ENCODE measurements at places on chromosomes 4 and X.
A peak's percentile ranks its signal among the peaks of the same experiment; 100 is the strongest.

- DNase-seq, result no peak
Observed at GRCh38 chr4:105198541-105198940, 51.9 kb downstream of the TET2 start.

GRCh38 chrX:626745-627509 is 3.7 kb upstream of the SHOX start:
- DNase-seq, result no peak

DNA sequence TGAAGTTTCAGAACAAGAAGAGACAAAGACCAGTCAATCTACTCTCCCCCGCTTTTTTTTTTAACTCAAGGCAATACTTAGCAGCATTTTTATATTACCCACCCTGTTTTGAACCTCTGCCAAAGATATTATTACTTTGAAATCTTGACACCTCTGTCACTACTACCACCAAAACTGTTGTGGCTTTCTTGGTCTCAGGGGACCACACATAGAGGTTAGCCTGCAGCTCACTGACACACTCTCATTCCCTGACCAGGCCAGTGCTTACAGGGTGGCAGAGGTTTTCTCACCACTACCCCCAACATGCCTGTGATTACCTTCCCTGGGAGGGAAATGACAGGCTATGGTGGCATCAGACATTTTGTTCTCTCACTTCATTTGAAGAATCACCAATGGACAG is 137.4 kb upstream of the STIM2 start:
- DNase-seq, result peak; percentile 43

GRCh38 chr4:1794809-1795298 is 1.8 kb downstream of the FGFR3 start:
- DNase-seq, result peak; percentile 6

DNA sequence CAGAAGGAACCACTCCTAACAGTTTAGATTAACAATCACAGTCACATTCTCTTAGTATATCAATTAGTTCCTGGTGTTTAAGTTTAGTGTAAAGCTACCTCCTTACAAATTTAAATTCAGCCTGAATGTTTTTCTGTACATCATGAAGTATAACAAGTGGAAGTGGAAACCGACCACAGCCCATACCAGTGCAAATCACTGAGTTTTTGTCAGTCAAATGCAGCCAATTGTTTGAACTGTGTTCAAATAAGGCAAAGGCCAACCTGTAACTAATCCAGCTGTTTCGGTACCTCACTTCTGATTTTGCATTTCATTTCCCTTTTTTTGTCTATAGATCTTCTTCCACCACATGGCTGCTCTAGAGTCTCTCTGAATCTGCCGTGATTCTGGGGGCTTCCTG is 1215.3 kb downstream of the PCDH18 start:
- DNase-seq, result no peak

DNA sequence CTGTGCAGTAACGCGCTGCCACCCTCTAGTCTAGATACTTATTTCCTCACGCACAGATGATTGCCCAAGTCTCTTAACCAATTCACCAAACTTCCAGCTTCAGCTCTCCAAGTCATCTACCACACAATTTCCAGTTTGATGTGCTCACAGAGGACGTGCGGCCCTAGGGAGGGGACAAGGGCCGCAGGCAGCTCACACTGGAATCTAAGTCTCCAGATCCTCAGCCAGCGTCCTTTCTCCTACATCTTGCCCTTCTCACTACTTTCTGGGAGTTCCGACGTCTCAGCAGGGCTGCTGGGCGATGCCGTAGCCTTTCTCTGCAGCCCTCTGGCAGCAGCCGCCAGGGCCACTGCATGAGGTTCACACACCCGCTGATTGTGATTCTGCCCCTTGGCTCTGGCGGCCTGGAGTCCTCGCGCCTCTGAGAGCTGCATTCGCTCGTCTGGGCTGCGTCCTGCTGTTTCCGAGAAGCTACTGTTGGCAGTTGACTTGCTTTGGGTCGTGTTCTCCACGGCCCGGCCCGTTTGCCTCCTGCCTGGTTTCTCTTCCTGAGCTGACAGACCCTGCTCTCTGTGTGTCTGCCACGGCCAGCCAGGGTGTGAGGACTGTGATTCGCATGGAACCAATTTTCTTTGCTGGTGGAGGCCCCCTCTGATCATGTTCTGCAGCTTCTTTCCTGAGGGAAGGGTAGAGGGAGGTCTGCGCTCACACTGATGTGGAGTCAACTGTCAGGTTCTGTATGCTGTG is 14.1 kb upstream of the TMEM131L start:
- no peak for DNase-seq

- DNase-seq, result no peak
Observed at GRCh38 chr4:87322754-87323153, at the start of gene HSD17B13. HSD17B13 (minus strand) TSS chr4:87322882; CDS start chr4:87322841, 41 bp downstream.

- DNase-seq, result no peak
Observed at GRCh38 chr4:83758285-83758684, 222.4 kb downstream of the GPAT3 start.

GRCh38 chr4:19030048-19030447 is 1008.5 kb upstream of the LCORL start:
- DNase-seq, result no peak

DNA sequence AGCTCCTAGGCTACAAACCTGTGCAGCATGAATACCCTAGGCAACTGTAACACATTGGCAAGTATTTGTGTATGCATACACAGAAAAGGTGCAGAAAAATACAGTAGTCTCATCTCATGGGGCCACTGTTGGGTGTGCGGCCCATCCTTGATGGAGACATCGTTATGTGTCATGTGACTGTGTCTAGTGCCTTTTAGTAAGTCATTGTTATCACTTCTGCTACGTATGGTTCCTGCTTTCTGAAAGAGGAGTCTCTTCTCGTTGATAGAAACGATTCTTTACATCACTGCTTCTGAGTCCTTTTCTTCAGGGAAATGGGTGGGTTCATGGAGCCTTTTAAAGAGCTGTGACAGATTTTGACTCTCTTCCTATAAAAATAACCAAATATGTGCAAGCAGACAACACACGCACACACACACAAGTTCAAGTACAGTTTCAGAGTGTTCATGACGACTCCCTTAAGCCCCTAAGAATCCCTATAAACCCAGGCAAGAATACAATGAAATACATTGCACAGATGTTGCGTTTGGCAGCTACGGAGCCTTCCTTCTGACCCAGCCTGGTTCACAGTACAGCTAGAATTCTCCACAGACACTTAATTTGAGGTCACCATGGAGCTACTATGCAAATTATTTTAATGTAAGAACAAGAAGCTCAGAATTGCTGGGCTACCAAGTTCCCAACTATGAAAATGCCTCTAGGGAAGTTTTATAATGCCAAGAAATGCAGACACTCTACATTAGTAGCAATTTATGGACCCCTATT is 10.2 kb upstream of the STK32B start:
- DNase-seq, result no peak

DNA sequence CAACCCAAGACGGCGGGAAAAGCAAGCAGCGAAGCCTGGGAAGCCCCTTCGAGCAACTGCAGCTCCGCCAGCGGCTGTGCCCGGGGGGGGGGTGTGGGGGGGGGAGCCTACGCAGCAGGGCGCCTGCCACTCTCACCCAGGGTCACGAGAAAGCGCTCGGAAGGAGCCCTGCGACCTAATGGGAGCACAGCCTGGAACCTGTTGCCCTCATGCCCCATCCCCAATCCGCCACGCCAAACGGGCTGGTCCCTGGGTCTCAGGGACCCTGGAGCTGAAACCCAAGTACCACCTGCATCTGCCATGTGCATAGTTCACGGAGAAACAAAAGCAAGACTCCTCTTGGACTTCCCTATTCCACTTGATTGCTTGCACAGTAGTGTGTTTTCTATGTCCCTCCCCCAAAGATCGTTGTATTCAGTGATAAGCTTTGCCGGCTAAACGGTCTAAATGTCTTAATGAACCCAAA is 359 bp upstream of the GAB3 start:
- no peak for DNase-seq

DNA sequence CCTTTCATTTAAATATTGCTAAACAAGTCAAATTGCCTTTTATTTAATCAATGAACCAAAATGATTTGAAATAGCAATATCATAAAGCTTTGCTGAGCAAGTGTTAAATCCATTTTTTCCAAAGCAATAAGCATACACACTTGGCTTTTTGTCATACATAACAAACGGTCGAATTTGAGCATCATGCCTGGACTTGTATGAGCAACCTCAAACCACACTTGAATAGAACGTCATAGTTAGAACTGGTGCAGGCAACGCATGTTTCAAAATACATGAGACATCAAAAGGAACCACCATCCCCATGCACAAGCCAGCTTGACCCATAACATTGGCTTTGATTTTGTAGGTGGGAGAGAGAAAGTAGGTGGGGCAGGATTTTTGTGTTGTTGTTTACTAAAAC is 812.3 kb upstream of the FRG1 start:
- no peak for DNase-seq

- DNase-seq, result peak; percentile 65
Observed at GRCh38 chr4:1216869-1217294, 32.0 kb downstream of the CTBP1 start.

- DNase-seq, result no peak
Observed at GRCh38 chr4:180261346-180261745, 1981.9 kb upstream of the TENM3 start.

DNA sequence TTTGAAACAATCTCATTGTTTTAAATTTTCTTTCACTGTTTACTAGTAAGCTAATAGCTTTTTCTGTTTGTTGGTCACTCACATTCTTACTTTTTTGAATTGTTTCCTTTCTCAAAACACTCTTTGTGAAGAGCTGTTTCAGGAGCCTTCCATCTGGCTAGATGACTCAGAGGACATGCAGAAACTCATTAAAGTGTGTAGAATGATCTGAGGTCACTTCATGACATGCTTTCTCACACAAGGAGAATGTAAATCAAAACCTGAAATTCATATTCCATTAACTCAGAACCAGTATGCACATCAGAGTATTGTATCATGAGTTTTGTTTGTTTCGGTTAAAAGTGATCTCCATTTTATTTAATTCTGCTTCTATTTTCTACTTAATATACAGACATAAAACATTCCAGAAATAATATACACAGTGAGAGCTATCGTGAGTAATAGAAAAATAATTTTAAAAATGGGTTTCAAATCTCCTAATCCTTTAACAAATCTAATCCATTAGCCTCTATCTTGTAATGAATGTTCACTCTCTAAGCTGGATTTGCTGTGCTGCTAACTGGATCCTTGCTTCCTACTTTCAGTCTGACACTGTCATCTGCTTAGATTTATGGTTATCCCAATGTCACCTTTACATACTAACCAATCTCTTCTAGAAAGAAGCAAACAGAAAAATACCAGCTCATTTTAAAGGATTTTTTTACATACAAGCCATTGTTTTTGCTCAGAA is 449.6 kb downstream of the FSTL5 start:
- no peak for DNase-seq

- DNase-seq, result no peak
Observed at GRCh38 chrX:43450355-43450754, 205.7 kb upstream of the MAOA start.

DNA sequence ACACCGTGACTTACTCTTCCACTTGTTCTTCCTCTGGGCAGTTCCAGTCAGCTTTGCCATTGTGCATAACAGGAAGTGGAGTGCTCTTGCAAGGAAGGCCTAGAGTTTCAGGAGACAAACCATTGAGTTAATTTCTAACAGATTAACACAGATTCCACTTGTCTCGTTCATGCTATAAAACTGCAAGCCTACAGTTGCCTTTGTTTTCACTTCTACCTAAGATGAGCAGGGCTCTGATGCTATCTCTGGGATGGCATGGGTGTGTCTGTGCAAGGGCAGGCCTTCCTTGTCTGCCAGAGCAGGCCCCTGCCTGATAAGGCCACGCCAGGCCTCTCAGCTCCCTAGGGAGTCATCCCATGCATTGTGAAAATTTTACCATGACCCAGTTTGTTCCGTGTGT is 67.7 kb upstream of the PGRMC2 start:
- no peak for DNase-seq

Data from CD4-positive, alpha-beta T cell treated with Interleukin-12 subunit alpha and Interleukin-12 subunit beta, for 1 hour (primary cell).